ENCODE measurements at places on chromosomes 1 and 21.

- DNase-seq, result no peak
Observed at GRCh38 chr1:53590531-53591515, 131.6 kb downstream of the DMRTB1 start.

- no peak for DNase-seq
Observed at GRCh38 chr1:80565406-80565805, 1235.3 kb upstream of the ADGRL2 start.

DNA sequence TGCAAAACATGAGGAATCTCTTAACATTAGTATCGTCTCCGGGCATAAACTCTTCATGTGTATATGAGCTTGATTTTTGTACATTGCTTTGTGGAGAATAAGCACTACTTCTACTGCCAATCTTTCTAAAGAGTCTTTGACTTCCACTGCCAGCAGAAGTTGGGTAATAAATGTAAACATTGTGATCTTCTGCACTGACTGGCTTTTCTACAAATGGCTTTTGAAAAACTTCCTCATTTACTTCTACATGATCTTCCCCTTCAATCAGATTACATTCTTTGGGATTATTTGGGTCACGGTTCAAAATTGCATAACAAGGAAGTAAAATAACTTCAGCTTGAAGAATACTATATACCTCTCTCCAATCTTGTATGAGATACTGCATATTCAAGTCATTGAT lies 30.4 kb upstream of the SLC44A5 start:
- no peak for DNase-seq

- no peak for DNase-seq
Observed at GRCh38 chr1:197178998-197179397, 32.5 kb upstream of the ASPM start.

DNA sequence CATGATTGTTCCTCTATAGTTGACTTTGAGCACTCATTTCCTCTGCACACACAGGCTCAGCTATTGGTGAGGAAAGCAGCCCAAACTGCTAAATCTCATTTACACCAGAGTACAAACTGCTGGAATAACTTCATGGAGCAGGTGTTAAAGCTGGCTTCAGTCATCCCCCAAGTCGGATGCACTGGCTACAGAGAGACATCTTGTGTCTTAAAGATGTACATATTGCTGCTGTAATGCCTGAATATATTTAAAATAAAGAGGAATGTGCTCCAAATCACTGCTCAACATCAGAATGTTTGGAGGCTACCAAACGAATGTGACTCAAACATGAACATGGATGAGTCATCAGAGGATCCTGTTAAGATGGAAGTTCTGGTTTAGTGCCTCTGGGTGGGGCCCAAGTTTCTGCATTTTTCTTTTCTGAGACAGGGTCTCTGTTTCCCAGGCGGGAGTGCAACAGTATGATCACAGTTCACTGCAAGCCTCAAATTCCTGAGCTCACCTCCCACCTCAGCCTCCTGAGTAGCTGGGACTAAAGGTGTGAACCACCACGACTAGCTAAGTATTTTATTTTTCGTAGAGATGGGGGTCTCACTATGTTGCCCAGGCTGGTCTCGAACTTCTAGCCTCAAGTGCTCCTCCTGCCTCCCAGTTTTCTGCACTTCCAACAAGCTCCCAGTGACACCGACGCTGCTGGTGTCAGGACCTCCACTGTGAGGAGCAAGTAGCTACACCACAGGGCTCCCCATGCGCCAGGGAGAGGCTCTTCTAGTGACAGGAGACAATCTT lies 79.0 kb upstream of the KRTAP19-8 start:
- DNase-seq, result no peak

GRCh38 chr1:230407351-230407750 lies 18.8 kb downstream of the PGBD5 start:
- DNase-seq, result no peak

GRCh38 chr1:74673351-74674111 lies at the start of gene ERICH3:
Gene ERICH3 (minus strand): TSS chr1:74673792. CDS start chr1:74673519, 273 bp downstream.
- DNase-seq, result no peak

- DNase-seq, result no peak
Observed at GRCh38 chr1:72285074-72285425, 2.7 kb upstream of the NEGR1 start.

DNA sequence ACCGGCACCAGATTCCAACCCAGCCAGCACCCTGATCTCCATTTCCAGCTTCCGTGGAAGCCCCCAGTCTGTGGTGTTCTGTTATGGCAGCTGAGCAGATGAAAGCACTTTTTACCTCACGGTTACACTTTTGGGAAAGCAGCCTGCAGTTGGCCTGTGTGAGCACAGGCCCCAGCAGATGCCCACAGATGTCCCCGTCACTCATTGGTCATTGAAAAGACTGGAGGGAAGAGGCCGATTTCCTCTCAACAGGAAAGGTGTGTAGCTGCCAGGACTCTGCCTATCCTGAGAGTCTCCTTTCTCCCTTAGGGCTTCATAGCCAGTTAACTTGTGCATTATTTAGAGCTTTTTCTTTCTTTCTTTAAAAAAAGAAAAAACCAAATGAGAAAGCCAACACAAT lies 123.0 kb downstream of the PCBP3 start:
- DNase-seq, result no peak

DNA sequence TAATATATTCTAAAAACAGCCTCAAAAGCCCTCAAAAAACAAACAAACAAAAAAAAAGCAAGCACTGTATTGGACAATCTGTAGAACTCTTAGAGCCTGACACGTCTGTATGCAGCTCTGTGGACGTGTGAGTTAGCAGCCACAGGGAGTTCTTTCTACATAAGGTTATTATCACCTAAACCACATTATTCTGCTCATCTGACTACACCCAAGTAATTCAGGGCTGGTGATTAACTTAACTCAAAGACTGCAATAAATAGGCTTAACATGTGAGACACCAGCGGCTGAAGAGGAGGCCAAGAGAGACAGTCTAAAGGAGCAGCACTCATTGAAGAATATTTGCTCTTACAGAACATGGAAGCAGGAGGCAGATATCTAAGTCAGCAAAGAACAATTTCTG lies 316.0 kb downstream of the VAV3 start:
- no peak for DNase-seq

DNA sequence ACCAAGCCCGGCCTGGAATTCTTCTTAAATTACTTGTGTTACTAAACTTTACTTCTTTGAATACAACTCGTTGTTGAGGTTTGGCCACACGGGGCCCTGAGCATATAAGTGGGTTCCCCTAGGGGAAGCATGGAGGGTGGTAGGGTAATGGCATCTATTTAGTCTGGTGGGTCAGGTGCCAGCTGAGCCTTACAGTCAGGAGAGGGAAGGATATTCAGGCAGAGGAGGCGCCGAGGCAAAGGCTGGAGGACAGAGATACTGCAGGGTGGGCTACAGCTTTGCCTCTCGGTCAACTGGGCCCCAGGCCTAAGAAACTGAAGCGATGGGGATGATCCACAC lies 424 bp upstream of the NECAP2 start:
- no peak for DNase-seq

DNA sequence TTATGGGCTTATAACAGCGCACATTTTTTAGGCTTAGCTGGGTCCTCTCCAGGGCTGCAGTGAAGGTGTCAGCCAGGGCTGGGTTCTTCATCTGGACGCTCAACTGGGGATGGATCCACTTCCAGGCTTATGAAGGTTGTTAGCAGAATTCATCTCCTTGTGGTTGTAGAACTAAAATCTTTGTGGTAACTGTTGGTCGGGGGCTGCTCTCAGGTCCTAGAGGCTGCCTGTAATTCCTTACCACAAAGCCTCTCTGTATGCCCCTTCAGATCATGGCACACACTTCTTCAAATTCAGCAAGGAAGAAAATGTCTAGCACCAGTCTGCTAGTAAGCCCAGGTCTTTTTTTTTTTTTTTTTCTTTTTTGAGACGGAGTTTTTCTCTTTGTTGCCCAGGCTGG lies 40.9 kb upstream of the EPS8L3 start:
- no peak for DNase-seq

DNA sequence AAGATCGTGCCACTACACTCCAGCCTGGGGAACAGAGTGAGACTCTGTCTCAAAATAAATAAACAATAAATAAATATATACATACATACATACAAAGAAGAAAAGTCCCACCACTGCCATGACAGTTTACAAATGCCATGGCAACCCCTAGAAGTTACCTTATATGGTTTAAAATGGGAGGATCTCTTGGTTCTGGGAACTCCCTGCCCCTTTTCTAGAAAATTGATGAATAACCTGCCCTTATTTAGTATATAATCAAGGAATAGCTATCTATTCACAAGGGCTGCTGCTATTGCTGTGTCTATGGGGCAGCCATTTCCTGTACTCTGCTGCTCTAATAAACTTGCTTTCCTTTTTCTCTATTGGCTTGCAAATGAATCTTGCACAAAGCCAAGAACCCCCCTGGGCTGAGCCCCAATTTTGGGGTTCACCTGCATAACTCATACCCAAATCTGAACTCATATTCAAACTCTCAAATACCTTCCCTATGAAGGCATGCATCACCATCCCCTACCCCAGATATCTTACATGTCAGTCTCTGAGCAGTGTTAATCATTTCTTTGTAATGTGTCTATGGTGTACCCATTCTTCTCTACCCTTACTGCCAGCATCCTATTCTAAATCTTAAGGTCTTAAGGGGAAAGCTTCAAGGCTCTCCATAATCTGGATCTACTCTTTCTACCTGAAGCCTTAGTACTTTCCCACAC lies 9.0 kb downstream of the GON4L start:
- no peak for DNase-seq

- no peak for DNase-seq
Observed at GRCh38 chr21:41800425-41801320, 33.8 kb upstream of the RIPK4 start.

DNA sequence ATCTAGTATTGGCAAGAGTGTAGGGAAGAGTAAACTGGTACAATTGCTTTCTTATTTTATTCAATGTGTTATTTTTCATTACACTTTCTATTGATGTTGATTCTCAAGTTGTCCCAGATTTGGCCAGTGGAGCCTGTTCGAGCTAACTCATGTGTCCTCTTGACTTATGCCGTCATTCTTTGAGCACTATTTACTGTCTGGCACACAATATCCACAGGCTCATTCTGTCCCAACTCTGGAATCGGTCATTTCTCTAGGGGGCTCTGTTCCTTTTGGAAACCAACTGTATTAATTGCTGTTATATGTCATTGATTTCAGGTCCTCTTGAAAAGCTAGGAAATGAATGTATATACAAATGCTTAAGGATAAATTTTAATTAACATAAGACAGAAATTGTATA lies 22.4 kb upstream of the SFPQ start:
- no peak for DNase-seq

DNA sequence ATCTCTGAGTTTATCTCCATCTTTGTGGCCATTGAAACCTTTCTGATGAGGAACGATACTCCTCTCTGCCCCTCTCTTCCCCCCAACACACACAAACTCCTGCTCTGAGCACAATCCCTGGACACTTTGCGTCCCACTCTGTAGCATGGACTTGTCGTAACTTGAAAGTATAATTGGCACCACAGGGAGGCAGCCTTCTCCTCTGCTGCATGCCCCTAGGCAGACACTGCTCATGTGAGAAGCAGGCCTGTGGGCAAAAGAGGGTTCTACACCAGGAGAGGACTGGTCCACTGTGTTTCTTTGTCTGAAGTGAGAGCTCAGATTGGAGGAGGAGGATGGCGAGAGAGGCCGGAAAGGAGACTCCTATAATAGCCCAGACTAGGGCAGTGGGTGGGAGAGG lies 3.8 kb upstream of the PARS2 start:
- no peak for DNase-seq

DNA sequence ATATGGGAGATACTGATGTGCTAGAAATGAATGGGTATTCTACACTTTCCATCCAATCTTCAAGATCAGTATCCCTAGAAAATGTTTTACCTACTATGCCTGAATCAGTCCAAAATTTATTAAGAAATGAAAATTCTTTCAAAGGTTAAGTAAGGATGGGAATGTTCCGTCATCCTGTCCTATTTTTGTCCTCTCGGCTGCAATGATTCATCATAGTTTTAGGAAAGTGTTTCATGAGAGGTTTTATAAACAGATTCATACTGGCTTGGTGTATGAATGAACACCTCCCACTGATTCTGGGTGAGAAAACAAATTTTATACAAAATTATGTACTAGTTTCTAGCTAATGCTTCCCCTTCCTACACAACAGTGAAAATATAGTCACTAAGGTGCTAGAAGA lies 504.6 kb upstream of the NR5A2 start:
- DNase-seq, result no peak

DNA sequence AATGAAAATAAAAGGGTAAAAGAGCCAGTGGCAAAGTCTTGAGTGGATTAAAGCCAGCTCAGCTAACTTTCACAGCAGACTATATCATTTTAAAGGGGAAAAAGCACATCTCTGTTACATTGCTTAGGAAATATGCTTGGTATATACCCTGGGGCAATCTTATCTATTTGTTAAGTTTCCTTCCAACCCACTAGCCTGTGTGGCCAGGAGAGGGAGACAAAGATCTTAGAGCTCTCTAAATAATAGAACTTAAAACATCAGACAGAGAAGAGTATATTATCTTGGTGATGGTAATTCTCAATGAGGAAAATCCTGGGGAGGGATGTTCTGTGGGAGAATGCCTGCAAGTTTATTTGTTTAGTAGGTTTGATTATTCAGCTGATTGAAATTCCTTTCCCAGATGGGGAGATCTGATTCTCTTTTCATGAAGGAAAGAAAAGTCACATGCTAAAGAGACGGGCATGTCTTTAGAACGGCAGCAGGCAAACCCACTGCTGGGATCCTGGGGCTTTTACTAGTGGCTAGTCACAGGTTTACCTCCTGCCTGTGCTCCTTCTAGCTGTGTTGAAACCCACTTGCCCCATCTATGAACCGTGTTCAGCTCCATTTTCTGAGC lies 3.6 kb downstream of the KCNE2 start:
- DNase-seq, result no peak

DNA sequence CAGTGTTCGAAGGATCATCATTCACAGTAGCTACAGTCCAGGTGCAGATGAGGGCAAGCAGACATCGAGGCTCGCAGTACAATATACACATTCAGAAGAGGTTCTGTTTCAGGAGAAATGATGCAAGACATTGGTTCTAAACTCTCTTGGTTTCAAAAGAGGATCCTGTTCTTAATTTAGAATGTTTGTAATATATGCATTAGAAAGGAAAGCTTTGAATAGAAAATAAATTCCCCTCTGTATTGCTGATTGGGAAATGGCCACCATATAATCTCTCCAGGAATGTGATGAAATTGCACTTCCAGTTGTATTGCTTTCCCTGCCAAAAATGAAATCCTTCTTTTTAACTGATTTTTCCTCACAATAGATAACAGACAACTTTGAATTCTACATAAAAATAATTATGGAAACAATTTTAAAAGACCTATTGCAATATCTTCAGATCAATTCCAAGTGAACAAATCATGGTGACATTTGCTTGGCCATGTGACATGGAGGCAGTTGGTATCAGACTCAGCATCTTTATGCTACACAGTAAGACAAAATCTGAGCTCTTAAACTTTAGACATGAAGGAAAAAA lies 27.6 kb upstream of the SIPA1L2 start:
- no peak for DNase-seq

GRCh38 chr1:227925582-227926198 lies 22.0 kb downstream of the WNT9A start:
- DNase-seq, result no peak

- no peak for DNase-seq
Observed at GRCh38 chr1:64223329-64224151, 20.1 kb downstream of the UBE2U start.

DNA sequence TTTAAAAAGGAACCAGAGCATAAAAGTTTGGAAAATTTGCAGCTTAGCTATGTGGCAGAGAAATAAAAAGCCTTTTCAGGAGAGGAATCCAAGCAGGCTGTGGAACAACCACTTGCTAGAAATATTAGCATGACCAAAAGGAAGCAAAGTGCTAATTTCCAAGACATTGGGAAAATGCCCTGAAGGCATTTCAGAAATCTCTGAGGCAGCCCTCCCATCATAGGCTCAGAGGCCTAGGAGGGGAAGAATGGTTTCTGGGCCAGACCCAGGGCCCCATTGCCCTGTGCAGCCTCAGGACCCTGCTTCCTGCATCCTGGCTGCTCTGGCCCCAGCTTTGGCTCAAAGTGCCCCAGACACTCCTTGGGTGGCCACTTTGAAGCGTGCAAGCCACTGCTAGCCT lies 56.8 kb downstream of the TENT5C start:
- no peak for DNase-seq

Data from stimulated activated CD8-positive, alpha-beta memory T cell treated with anti-CD3 and anti-CD28 coated beads, Interleukin-4, amount 100 ng/mL, for 4 hours (primary cell).